Activated CD4-positive, alpha-beta T cell treated with anti-CD3 and anti-CD28 coated beads for 36 hours (primary cell): ENCODE measurements at places on chromosomes 12 and 14. TPM values are rescaled to one million over a fixed set of nuclear protein-coding genes. Genes with fewer than 3 reads are reported as not detected.

The TC2N gene
- total RNA-seq, result 49.3 TPM

The GNG2 gene
- 136 TPM for total RNA-seq

- DNase-seq, result no peak
Measured at GRCh38 chr14:96168581-96168980, 36.1 kb upstream of the BDKRB2 start.

DNA sequence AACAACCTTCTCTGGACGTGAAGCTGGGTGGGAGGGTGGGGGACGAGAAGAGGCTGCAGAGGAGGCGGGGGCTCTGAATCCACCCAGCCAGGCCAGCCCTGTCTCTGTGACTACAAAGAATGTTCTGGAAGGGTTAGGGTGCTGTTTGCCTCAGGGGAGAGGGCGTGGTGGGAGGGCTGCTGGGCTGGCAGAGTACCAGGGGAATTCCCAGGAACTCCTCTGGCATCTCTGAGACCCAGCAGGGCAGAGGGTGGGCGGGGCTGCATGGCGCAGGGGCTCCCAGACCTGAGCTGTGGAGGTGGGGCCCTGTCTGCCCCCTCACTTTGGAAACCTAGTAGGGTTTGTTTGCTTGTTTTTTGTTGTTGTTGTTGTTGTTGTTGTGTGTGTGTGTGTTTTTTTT, 45.5 kb upstream of the FZD10 start:
- DNase-seq, result no peak

DNA sequence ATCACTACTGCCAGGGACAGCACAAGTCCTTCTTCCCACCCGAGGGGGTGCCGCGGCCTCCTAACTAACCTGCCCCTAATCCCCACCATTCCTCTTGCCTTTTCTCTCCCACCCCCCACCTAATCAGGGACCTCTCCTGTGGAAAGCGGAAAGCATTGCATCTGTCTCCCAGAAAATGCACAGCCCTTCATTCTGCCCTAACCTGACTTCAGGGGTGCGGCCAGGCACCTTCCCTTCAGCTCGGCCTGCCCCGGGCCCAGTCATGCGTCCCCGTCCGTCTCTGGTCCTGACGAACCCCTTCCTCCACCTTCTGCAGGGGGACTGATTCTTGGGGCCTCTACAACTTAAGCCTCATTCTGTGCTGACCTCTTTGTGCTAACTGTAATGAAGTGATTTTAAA, 43.9 kb upstream of the TRAF3 start:
- DNase-seq, result no peak

DNA sequence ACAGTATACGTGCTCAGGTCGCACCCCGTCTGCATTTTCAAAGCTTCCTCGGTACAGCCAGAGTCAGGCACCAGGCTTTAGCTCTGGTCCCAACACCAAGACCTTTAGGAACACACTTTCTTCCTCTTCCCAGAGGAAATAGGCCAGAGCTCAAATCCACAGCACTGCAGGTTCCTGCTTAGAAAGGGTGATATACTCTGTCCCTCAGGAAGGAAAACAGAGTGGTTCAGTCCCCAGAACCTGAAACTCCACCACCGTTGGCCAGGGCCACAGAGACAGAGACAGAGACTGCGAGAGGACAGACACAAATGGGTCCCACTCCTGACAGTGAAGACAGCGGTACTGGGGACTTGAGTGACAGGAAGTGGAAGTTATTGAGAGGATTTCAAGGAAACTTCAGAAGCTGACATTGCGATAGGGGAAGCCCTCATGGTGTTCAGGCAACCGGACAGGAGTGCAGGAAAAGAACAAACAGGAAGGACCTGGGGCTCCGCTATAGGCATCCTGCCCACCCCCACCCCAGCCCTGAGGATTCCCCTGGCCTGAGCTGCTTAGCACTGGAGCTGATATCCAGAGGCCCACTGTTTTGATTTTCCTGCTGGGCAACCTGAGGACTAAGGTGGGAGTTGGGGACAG, 5.5 kb upstream of the KRT8 start:
- DNase-seq, result no peak

The SLC10A1 gene
- total RNA-seq, result not detected

DNA sequence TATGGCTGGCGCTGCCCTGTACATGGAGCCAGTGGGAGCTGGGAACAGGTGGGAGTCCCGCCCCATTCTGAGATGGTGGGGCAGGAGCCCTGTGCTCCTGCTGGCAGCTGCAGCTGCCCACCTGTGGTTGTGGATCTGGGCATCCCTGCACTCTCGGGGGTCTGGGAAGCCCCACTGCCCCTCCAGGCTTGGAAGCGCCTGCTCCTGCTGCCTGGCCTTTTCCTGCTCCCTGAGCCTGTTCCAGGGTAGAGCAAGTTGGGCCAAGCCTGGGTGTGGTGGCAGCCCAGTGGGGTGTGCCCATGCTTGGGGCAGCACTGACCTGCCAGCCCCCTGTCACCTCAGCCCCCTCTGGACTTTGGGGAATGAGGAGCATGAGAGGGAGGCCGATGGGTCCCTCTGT, 104.0 kb downstream of the MNAT1 start:
- DNase-seq, result no peak

DNA sequence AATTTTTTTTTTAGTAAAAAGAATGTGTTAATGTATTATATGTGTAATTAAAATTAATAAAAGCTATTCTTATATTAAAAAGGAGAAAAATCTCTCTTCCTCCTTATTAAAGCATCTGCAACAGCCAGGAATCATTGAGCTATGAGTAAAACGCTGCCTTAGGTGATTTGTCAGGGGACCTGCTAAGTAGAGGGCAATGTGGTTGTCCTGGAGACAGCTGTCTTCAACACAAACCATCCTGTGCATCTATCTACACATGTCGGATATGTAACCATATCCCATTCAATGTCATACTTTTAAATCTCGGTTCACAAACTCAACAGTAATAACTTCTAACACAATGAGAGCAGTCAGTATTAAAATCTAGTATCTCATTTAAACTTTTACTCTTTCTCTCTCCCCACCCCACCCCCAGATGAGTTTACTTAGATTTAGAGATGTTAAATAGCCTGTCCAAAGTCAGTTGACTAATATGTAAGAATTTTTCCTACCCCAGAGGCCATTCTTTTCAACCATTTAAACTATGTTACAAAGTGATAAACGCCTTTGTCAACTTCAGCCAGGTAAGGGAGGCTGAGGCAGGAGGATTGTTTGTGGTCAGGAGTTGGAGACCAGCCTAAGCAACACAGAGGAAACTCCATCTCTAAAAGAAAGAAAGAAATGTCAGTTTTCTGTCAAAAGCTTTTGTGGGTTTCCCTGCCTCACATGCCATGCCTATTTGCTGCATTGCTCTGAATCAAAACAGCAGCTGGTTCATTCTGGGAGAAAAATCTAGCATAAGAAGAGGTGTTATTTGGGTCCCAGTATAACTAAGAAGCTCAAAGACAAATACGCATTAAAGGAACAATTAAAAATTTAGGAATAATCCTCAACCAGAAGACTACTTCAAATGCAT, 413.7 kb upstream of the CCDC196 start:
- no peak for DNase-seq

The ANKRD9 gene
- 4.8 TPM for total RNA-seq

DNA sequence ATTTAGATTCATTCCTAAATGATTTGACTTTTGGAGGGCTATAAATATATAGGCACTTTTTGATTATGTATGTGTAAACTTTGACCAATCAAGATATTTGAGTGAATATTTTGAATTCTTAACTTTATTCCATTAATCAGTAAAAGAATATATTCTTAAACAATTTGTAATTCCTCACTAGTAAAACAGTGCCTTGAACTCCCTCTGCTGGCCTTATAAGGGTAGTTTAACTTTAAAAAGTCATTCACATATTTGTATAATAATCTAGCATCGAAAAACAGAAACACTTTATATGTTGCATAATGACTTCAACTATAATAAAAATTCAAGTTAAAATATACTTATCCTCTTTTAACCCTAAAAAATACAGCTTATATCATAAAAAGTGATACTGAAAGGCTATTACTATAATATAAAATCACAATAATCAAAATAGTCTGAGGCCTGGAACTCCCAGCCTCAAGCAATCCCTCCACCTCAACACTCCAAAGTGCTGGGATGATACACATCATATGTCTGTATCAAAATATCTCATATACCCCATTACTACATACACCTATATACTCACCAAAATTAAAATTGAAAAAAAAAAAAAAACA, 31.2 kb downstream of the CCDC59 start:
- no peak for DNase-seq

DNA sequence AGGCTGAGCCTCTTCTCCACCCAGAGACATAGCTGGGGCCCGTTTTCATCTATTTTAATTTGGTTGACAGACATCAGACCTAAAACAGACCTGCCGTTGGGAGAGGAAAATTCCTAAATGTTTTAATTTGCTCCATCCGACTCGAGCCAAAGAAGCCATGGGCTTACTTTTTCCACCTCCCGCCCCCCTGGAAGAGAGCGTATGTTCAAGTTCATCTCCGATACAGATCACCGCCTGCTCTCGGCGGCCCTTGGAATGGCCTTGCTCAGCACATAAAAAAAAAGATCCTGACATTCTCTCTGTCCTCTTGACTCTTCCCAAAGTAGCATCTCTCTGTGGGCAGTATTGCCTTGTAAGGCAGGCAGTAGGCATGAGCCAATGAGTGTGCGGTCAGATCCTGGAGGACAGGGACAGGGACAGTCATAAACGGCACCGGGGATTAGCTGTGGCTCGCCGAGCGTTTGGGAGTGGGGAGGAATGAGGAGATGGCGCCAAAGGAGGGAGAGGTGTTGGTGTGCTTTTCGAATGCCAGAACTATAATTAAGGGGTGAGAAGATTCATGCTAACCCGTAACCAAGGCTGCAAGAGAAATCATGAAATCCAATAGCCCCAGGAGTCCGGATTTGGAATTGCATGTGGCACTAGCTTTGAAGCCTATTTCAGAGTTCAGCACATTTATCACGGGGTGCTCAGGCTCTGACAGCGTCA, 47.9 kb upstream of the MEG3 start:
- DNase-seq, result no peak

The MYO1H gene
- total RNA-seq, result not detected

DNA sequence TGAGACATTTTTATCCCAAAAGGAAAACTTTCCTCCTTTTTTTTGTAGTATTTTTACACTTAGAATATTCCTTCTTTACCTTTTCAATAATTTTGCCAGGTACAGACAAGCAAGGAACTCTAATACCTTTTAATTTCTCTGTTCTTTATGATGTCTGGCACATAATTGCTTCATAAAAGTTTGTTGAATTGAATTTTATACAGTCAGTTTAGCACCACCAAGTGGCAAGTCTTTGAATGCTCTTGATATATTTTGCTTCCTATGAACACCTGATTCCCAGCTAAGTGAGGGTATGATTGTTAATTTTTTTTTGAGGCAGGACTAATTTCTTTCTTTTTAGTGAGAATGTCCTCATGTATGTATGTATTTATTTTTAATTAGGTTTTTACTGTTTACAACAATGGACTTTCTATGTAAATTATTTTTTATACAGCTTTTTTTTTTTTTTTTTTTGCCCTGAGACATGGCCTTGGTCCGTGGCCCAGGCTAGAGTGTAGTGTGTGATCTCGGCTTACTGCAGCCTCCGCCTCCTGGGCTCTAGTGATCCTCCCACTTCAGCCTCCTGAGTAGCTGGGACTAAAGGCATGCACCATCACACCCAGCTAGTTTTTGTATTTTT, 6.9 kb downstream of the TBC1D15 start:
- no peak for DNase-seq

DNA sequence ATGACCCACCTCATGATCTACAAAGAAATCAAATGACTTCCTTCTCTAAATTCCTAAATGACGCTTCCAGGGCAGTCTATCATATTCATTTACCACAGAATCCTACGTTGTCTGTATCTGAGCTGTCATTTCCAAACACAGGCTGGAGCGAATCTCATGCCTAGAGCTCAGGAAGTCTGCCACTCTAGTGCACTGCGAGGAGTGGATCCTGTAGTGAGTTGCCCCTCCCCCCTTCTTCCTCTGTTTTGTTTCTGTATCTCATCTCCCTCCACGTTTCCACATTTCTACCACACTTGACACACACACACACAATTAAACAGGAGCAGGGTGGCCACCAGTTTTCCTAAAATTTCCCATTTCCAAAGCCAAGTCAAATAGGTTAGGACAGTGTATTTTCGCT, 415.4 kb upstream of the PRICKLE1 start:
- DNase-seq, result no peak

DNA sequence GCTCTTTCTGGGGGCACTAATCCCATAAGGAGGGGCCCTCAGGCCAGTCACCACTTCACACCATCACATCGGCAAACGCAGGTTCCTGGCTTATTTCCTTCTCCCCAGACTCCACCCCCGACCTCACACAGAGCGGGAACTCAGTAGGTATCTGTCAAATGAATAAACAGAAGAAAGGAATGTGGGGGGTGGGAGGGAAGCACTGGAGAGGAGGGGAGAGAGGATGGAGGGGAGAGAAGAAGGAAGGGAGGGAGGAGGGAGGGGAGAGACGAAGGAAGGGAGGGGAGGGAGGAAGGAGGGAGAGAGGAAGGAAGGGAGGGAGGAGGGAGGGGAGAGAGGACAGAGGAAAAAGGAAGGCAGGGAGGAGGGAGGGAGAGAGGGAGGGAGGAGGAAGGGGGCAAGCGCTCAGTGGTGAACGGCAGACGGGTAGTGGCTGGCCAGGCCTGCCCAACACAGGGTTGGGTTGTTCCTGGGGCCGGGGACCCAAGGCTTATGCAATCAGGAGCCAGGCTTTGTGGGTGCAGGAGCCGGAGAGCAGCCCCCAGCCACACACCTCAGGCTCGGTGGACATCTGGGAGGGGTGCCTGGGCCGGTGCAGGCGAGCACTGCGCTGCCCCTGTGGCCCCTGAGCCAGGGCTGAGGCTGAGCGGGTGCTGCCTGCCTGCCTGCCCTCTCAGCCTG, 52.6 kb upstream of the FBRSL1 start:
- no peak for DNase-seq

The AKAP3 gene
- total RNA-seq, result 2.8 TPM

DNA sequence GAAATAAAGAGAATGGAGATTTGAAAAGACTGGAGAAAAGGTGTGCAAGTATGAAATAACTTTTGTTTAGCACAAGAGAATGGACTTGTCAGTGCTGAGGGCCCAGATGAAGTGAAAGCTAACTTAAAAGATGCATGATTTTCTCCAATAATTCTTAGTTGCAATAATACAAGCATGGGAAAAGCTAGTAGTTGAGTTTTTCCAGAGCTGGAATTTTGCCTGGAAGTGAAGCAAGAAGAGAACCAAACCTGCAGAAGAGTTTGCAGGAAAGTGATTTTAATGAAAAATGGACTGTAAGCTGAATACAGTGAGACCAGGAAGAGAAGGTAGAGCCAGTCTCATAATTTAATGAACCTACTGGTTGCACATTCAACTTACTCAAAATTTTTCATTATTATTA, 69.3 kb upstream of the FSCB start:
- no peak for DNase-seq

The CLMN gene
- total RNA-seq, result 0.75 TPM

DNA sequence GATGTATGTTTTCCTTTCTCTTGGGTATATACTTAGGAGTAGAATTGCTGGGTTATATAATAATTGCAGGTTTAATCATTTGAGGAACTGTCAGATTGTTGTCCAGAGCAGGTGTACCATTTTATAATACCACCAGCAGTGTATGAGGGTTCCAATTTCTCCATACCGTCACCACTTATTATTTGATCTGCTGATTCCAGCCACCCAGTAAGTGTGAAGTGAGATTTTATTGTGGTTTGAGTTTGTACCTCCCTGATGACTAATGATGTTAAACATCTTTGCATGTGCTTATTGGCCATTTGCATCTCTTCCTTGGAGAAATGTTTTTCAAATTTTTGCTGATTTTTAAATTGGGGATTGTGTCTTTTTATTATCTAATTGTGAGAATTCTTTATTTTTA, 15.1 kb downstream of the NCKAP5L start:
- no peak for DNase-seq

- DNase-seq, result no peak
Measured at GRCh38 chr12:30200864-30201263, 417.1 kb upstream of the TMTC1 start.
